HT-29 (cell line): ENCODE measurements at places on chromosomes 4 and X. TPM values are rescaled to one million over a fixed set of nuclear protein-coding genes. Genes with fewer than 3 reads are reported as not detected.

- DNase-seq, result no peak
Observed at GRCh38 chr4:185903205-185903604, 91.2 kb upstream of the SORBS2 start.

DNA sequence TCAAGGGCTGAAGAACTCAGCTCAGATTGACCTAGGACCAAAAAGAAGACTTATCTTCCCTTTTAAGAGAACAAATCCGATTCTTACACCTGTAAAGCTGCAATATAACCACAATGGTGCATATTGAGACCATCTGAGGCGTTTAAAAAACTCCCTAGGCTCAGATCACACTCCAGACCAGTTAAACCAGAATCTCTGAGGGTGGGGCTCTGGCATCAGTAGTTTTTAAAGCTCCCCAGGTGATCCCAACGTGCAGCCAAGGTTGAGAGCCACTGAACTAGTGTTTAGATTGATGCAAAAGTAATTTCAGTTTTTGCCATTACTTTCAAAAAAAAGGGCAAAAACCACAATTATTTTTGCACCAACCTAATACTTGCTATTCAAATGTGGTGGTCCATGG lies 73.9 kb upstream of the GPM6B start:
- no peak for DNase-seq

DNA sequence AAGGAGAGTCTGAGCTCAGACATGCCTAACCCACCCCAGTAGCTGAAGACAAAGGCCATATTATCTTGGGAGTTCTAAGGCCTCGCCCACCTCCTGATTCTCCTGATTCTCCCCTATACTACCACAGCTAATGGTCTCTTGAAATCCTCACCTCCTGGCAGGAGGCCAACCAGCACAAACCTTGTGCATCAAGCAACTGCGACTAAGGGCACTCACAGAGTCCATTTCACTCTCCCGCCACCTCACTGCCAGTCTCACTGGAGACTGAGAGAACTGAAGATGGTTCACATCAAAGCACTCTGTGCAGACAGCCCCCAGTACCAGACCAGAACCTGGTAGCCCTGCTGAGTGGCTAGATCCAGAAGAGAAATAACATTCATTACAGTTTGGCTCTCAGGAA lies 102.1 kb upstream of the KLF8 start:
- DNase-seq, result peak; percentile 11

MEPE gene
- total RNA-seq, result not detected in 2 replicates

DNA sequence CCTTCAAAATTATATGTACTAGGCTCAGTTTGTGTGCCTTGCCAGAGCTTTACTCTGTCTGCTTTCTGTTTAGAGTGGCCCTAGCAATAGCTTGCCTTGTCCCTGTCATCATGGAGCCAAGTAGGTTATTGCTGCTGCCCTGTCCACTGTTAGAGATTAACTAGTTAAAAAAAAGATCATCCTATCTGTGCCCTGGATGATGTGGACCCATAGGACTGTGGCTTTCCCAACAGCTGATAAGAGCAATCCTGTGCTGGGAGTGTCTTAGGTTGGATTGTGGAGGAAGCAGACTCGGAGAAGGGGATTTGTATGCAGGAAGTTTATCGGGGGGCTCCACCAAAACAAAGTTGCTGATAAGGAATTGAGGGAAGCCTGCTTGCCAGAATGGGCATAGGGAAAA lies 23.8 kb downstream of the PPP1R2C start:
- DNase-seq, result no peak

- no peak for DNase-seq
Observed at GRCh38 chr4:648579-649292, 23.4 kb downstream of the PDE6B start.

DNA sequence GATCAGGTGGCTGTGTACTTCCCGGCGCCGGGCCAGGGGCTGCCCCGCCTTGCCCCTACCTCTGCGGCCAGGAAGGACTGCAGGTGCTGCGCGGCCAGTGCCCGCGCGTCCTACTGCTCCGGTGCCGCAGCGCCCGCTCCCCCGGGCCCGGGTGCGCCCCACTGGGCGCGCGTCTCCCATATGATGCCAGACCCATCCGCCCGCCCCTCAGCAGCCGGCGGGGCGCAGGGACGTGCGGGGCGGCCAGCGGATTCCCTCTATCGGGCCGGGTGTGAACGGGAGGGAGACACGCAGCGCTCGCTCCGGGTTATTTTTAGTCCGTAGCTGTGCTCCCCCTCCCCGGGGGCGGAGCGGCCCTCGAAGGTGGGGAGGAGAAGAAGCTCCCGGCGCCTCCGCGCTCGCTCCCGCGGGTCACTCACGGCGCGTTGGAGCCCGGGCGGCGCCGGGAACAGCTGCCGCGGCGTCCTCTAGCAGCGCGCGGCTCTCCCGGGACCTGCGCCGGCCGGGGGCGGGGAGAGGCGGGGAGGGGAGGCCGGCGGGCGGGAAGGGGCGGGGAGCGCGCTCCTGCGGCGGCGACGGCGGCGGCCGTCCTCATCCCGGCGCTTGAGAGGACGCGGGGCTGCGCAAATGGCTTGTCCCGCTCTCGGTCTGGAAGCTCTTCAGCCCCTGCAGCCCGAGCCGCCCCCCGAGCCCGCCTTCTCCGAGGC lies 103.6 kb downstream of the UCHL1 start:
- DNase-seq, result peak; percentile 76

TRMT10A gene
- total RNA-seq, result 2.5 and 3.3 TPM in 2 replicates

EGF gene
- 0.68 and 1.0 TPM in 2 replicates for total RNA-seq

SSX1 gene
- not detected in 2 replicates for total RNA-seq

- DNase-seq, result no peak
Observed at GRCh38 chr4:111639120-111639690, 506.0 kb upstream of the FAM241A start.

G6PD gene
- total RNA-seq, result 269 and 280 TPM in 2 replicates

CSAG2 gene
- total RNA-seq, result not detected in 2 replicates

- no peak for DNase-seq
Observed at GRCh38 chr4:110099638-110100037, 98.8 kb downstream of the ELOVL6 start.

GRCh38 chr4:32962100-32962499 lies 2241.9 kb downstream of the PCDH7 start:
- DNase-seq, result no peak

GRCh38 chr4:86975927-86976326 lies 41.1 kb downstream of the AFF1 start:
- no peak for DNase-seq

DNA sequence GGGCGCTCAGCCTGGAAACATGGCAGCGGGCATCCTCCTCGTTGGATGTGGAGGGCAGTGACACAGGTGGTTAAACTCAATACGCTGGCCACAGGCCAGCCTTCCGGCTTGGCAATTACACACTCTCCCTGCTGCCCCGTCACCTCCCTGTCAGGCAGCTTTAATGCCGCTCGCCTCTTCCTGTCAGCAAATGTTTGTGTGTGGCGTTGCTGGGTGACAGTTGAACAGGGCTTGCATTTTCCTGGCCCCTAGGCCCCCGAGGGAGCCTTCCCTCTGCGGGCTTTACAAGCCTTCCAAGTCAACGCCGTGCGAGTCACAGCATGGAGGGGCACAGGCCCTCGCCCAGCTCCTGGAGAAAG lies 620.0 kb downstream of the BCOR start:
- DNase-seq, result peak; percentile 68

DNA sequence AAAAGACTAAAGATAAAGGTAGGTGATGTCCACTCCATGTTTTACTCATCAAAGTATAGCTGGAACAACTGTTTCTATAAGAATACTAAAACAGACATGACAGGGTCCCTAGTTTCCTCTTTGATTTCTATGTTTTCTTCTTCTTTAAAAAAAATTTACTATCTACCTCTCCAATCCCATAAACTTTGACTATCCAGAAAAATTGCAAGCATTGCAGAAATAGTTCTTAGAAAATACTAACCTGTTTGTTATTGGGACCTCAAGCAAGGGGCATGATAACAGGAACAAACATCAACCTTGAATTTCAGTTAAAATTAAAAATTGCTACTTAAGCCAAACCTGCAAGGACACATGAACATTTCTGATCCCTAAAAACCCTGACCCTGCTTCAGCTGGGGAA lies 1226.5 kb downstream of the C4orf33 start:
- no peak for DNase-seq

HTN1 gene
- not detected in 2 replicates for total RNA-seq

SH2D1A gene
- not detected in 2 replicates for total RNA-seq

DNA sequence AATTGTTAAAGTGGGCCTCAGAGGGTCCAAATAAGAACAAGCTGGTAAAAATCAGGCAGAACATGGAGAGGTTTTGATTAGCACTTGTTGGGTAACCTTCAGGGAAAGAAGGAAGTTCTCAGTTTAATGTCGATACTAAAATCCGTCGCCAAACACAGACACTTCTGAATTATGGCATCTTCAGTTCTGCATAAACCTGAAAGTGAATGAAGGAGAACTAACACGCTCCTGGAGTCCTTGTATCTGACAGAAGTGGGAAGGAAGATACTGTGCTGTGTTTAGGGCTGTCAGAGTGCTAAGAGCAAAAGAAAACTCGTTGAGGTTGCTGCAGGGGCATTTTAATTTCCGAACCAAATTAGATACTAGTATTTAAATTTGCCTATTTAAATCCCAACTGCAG lies 106.2 kb downstream of the TMA16 start:
- DNase-seq, result no peak

DNA sequence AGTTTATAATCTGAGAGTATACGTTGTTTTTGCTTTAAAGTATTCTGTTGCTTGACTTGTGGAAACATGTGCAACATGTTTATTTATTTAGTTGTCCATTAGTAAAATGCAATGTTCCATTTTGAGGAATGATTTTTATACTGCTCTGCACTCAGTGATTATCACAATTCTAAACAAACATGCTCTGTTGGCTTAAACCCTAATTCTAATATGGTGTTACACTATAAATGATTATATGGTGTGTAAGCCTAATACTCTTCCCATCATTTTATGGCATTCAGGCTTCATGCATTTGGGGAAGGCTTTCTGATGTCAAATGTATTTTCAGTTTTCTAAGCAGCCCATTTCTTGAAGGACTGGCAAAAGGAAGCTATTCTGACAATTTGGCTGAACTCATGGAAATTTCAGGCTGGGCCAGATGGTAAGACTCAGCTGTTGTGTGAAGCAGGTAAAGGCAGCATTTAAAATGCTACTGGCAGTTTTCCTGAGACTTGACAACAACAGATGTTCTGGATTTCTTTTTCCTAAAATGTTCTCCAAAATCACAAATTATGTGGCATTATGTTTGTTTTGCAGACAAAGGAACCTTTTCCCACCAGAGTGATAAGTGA lies 336.7 kb upstream of the GNPDA2 start:
- DNase-seq, result no peak

- DNase-seq, result no peak
Observed at GRCh38 chr4:28277931-28278330, 1417.3 kb downstream of the STIM2 start.

SLC9B1 gene
- not detected in 2 replicates for total RNA-seq

DNA sequence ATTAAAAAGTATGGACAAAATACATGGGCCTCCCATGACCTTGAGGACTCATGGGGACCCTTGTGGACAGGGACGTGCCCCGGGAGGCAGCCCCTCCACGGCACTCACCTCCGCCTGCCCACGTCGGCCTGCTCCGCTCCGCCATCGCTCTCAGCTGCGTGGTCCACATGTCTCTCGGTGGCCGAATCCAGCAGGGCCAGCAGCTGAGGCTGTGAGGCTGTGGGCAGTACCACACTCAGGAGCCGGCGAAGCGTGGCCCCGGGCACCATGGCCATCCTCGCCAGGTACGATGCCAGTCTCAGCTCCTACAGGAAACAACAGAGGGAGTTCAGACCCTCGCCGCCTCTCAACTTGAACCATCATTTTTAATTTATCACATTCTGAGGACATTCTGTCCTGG lies 140.0 kb downstream of the EVC2 start:
- no peak for DNase-seq

DNA sequence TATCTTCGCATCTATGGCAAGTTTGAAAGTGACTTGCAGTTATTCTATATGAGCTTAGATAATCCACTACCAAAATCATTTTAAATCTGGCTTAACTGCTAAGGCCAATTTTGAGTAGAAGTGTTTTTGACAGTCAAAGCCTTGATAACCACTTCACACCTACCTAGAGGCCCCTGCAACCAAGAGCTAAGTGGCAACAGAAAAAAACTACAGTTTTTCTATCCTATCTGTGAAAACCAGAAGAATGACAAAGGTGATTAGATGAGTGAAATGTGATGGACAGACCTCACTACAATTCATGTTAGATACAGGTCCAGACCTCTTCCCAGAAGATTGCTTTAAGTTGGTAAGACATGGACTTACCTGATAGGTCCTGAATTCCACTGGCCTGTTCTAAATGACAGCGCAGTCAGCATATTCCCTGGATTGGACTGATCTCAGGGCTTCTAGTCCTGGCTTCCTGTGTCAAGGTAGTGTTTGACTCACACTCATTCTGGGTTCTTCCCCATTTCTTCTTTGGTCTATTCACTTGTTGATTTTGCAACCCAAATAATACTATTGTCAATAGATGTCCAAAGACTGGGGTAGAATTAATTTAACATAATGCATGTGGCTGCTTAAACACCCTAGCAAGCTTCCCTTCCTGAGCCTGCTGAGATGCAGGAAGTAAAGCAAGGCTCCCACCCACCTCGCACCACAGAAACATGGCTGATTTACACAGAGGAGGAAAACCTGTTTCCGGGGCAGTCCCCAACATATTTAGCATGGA lies 65.1 kb downstream of the PPP3CA start:
- DNase-seq, result no peak

DNA sequence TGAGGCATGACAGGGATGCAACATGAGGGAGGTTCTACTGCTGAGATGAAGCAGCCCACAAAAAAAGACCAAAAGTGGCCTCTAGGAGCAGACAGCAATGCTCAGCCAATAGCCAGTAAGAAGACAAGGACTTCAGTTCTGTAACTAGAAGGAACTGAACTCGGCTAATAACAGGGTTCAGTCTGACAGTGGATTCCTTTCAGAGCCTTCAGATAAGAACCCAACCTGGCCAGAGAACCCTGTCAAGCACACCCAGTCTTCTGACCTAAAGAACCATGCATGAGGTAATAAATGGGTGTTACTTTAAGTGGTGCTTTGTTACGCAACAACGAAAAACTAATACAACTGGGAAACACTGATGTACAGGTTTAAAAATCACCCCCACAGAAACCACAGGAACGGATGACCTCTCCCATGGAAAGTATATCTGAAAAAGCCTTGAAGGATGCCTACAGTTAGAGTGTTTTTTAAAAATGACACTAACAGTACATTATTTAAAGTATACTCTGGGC lies 94.6 kb downstream of the PAPSS1 start:
- DNase-seq, result no peak
